ENCODE measurements at places on chromosomes 3 and 15. TPM values are rescaled to one million over a fixed set of nuclear protein-coding genes. Genes with fewer than 3 reads are reported as not detected.

DNA sequence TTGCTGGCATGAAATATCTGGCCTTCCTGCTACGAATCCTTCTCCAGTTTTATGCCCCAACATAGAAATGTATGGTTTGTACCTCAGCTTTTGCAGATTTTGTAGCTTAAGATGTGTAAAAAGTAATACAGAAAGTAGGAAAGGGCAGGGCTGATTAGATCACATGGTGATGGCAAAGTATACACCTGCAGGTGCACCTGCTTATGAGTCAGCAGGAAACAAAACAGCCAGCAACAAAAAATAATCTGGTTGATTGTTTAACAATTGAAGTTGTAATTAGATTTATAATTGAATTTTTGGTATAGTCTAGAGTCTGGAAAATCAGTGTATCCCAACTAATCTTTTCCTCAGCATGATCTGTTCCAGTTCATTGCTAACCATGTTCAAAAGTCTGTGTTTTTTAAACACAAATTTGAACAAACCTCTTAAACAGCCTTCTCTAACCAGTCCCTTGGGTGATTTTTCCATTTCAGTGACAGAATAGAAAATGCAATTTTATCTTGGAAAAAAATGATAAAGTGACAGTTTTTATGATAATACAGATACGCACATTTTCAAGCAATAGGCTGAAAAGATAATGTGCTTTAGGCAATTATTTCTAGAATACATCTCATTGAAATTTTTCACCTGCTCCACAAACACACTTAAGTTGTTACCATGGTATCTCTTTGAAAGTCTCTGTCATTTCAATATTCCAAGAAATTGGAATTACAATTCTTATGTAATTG is 477.4 kb downstream of the NAALADL2 start:
- DNase-seq = no peak

- DNase-seq = no peak
Measured at GRCh38 chr3:125001557-125002413, 54.0 kb downstream of the HEG1 start.

- no peak for DNase-seq
Measured at GRCh38 chr3:109131276-109131675, 5.2 kb upstream of the C3orf85 start.

DNA sequence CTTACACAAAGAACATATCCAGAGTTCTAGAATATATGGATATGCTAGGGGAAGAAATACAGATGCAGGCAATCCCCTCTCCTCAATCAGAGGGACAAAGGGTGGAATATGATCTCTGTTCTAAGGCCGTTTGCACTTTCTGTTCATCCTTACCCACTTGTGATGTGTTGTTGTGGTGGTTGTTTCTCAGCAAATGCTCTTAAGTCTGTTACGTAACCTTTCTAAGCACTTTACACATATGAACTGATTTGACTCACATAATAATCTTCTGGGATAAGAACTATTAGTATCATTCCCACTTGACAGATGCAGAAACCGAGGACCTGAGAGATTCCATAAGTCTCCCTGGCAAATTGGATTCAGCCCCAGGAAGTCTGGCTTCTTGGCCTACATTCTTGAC is 40.5 kb downstream of the NGRN start:
- DNase-seq = no peak

Gene ICE2
- total RNA-seq = 27.0 TPM

Gene GDPGP1
- 12.3 TPM for total RNA-seq
